Kidney capillary endothelial cell (primary cell): ENCODE measurements at places on chromosomes 7 and 10.

GRCh38 chr10:21673668-21674067 is 139.6 kb downstream of the MLLT10 start:
- DNase-seq, result no peak

DNA sequence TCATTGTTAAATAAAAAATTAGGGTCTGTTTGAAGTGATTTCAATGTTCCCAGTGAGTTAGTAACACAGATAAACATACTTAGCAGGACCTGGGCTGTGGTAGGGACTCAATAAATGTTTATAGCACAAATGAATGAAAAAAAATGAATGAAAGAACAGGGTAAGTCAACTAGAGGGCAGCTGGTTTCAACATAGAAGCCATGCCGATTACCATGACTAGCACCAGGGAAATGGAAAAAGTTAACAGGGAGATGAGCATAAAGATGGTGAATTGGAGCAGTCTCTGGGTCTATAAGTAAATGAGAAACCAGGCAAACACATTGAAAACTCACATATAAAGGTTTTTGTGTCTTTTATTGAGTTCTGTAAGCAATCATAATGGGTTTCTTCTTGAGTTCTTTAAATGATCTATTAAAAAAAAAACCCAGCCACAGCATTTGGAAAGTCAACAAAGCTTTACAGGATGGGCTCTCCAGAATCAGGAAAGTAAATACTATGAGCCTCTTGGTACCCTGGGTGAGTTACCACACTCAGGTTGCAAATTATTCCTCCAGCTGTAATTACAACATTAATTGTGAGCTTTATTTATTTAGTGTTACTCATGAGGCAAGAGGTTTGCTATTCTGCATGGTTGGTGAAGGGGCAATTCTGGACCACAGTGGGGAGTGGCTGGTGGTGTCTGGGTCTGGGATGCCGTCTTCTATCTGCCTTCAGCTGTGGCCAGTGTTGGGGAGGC is 46.1 kb upstream of the MTPN start:
- DNase-seq, result no peak

DNA sequence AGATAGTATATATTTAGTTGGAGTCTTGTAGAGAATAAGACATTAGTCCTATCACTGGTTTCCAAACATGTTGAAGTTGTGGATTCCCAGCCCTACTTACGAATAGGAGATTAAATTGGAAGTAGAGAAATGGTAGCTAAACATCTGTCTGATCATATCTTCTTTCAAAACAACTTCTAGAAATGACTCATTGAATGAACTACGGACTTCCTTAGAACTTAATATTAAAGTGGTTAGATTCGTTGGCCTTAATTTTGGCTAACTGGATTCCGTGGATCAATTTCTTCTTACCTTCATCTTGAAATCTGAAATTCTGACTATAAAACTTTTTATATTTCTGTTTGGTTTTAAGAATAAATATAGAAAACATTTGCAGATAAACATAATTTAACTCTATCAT is 3.4 kb downstream of the PHF14 start:
- DNase-seq, result no peak

GRCh38 chr10:123150986-123151736 is 3.0 kb upstream of the BUB3 start:
- no peak for DNase-seq

DNA sequence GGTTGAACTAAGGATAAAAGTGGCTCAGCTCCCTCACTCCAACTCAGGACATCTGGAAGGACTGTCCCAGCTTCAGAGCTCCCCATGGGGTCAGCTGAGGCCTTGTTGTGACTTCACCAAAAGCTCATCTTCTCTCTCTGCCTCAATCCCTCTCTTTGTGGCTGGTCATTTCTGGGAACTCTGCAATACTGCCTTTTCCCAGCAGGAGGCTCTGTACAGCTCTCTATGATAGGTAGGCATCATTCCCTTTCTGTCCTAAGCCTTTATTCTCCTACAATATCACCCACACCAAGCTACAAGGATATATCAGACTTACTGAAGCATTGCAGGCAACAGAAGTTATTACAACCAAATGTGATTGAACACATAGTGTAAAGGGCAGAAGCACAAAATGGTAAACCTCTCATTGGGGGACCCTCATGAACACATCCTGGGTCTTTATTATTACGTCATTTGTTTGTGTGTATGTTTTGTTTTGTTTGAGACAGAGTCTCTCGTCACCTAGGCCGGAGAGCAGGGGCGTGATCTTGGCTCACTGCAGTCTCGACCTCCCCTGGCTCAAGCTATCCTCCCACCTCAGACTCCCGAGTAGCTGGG is 36.7 kb upstream of the PRPS1L1 start:
- DNase-seq, result no peak

- DNase-seq, result no peak
Observed at GRCh38 chr10:119677904-119678755, 26.9 kb downstream of the BAG3 start.

- no peak for DNase-seq
Observed at GRCh38 chr10:118523775-118524174, 71.7 kb downstream of the PRLHR start.

- peak; percentile 33 for DNase-seq
Observed at GRCh38 chr10:31929261-31930022, 811 bp upstream of the ARHGAP12 start.

DNA sequence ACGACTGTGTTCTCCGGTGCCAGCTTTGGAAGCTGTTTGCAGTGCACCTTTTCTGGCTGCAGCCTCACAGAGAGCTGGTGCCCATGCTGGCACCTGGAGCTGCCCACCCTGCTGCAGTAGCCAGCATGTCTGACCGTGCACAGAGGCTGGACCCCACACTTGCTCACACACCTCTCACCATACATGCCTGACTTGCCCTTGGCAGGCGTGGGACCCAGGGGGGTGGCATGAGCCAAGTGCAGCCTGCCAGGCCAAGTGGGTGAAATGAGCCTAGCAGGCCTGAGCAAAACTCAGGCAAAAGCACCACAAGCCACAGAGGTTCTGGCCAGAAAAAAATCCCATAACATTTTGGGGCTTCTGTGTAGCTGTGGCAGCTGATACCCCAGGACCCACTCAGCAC is 258.8 kb downstream of the XPNPEP1 start:
- DNase-seq, result no peak

GRCh38 chr10:77636282-77636966 is 1.2 kb downstream of the KCNMA1 start:
- no peak for DNase-seq

GRCh38 chr7:51226916-51227535 is 89.6 kb downstream of the COBL start:
- DNase-seq, result no peak

GRCh38 chr10:110207805-110208613 is 604 bp downstream of the MXI1 start:
- peak; percentile 18 for DNase-seq

DNA sequence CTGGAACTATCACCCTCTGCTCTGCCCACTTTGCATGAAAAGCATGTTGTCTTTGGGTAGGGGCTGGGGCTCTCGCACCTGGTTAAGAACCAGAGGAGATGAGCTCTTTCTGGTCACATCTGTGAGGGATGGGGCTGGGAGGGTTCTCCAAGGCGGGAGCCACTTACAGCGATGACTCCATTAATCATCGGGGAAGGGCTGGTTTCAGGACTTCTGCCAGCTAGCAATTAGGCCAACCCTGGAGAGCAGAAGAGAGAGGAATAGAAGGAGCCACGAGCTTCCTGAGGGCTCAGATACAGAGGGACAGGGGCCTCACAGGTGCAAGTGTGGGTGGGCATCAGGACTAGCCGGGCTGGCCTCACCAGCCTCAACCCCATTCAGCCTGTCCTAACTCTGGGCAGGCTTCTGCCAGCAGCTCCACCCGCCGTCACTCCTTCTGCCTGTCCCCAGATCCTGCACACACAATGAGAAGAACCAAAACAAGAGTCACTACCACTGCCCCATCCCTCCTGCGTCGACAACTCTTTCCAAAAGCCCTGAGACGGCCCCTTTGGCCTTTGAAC is 8.4 kb downstream of the AQP1 start:
- DNase-seq, result no peak

DNA sequence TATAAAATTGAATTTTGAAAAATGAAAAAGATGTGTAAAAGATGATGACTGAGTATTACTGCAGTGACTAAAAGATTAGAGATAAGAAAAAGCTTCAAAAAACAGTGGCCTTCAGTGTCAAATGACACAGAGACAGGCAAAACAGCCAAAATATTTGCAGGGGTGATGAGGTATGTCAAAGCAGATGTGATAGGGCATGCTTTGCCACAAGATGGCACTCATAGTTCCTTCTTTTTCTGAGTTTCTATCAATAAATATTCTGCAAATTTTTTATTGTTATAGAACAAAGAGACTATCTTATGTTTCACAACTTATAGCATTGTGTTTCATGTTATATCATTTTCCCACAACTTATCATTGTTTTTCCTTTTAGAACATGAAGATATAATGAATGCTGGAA is 344.1 kb upstream of the HPS1 start:
- no peak for DNase-seq

DNA sequence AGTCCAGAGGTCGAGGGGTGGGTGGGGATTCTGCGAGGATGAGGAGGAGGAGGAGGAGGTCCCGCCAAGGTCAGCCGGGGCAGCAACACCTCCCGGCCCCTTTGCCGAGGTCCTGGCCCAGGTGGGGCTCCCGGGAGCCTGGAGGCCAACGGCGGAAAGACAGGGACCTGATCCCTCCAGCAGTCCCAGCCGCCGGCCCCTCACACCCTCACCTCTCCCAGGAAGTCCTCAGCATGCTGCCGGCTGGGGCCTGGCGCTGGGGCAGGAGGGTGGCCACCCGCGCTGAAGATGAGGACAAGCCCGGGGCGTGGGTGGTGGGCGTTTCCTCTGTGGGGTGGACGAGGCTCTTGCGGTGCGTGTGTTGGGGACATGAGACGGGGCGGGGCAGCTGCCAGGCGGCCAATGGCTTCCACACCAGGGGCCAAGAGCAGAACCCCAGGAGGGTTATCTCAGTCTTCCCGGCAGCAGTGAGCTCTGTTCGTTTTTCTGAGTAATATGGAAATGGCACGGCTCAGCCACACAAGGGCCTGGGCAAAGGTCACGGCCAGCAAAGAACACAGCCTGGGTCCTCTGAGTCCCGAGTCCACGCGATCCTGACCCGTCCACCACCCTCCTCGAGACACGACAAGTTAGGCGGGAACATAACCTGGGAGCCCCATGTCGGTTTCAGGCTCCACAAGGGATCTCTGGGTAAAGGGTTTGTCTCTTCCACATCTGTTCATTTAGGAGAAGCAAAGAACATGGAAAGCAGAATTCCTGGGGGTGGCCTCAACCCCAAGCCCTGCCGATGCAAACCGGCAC is 82.9 kb upstream of the PDGFA start:
- no peak for DNase-seq

DNA sequence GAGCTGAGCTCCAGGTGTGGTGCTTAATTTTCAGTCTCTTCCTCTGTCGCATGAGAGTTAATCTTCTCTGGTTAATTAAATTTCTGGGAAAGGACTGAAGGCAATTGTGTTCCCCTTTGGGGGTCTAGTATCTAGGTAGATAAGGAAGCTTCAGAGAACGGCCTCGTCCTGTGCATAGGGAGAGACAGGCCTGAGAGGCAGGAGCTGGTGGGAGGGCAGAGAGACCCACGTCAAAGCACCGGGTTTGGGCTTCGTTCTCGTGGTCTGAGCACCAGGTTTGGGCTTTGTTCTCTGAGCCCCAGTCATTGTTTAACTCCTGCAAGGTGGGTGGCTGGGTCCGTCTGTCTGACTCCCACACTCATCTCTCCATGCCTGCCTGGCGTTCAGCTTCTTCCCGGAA is 160.8 kb upstream of the PITRM1 start:
- DNase-seq, result no peak

GRCh38 chr7:157158400-157158799 is 19.7 kb downstream of the UBE3C start:
- DNase-seq, result no peak

GRCh38 chr7:6398943-6399342 is 48.8 kb downstream of the DAGLB start:
- DNase-seq, result no peak

GRCh38 chr7:127810696-127811660 is 159.0 kb downstream of the SND1 start:
- DNase-seq, result peak; percentile 23

DNA sequence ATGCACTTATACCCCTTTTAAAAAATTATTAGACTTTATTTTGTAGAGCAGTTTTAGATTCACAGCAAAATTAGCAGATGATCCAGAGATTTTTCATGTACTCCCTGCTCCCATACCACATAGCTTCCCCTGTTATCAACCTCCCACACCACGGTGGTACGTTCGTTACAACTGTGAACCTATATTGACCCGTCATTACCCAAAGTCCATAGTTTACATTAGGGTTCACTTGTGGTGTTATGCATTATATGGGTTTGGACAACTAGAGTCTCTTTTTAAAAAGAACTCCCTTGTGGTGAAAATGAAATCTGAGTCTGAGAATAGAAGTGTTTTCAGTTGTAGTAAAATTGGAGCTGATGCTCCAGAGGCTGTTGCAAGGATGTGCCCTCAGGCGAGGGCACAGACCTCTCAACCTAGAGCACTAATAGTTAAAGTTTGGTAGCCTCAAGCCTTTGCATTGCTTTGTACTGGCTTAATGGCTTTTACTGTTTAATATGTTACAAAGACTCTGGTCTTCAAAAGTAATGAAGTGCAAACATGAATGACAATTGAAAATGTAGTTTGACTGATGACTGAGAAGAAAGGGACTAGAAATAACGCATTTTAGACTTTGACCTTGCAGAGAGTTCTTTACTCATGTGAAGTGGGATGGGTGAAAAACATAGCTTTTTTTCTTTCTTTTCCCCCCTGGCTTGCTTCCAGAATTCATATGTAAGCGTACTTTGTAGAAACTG is 30.6 kb upstream of the CSTF2T start:
- no peak for DNase-seq

GRCh38 chr7:30390736-30391636 is 87.6 kb downstream of the NOD1 start:
- no peak for DNase-seq

GRCh38 chr7:37150180-37150579 is 298.5 kb downstream of the ELMO1 start:
- DNase-seq, result no peak

DNA sequence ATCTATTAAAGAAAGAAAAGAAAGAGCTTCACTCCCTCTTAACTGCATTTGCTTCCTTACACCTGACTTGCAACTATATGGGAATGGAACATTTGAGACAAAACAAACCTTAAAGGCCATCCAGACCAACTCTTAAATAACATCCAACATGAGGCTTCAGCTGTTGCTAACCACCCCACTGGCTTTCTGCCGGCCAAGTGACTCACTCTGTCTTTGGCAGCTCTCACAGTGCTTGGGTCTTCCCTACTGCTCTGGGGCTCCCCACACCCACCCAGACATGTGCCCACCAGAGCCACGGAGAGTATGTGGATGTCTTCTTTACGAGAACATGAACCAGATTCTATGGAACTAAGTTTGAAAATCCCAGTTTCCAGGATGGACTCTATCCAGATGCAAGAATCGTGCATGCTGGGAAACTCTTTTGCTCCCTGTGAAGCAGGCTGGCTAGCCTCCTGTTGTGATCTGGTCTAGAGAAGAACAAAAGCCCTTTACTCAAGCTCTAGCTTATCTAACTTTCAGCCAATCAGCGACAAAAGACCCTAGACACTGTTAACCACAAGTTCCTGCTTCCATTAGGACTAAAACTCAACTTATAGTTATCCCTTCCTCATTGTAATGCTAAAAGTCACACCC is 245.7 kb downstream of the TCERG1L start:
- no peak for DNase-seq
